Astrocyte (in vitro differentiated cells and primary cell): ENCODE measurements at places on chromosomes 3 and 15. TPM values are rescaled to one million over a fixed set of nuclear protein-coding genes. Genes with fewer than 3 reads are reported as not detected.
A peak's percentile ranks its signal among the peaks of the same experiment; 100 is the strongest.

MCTP2 gene
- 2.6 and 4.5 TPM in 2 replicates for total RNA-seq

GPR62 gene
- total RNA-seq, result not detected in 2 replicates

ZNF621 gene
- 26.6 and 28.9 TPM in 2 replicates for total RNA-seq

TP63 gene
- 0.94 and 1.1 TPM in 2 replicates for total RNA-seq

GOLGA8N gene
- 3.0 and 5.0 TPM in 2 replicates for total RNA-seq

FOXB1 gene
- 0.96 and 1.3 TPM in 2 replicates for total RNA-seq

PLCH1 gene
- total RNA-seq, result 0.65 and 1.2 TPM in 2 replicates

HIGD2B gene
- not detected in 2 replicates for total RNA-seq

PLSCR2 gene
- not detected in 2 replicates for total RNA-seq

EOMES gene
- not detected in 2 replicates for total RNA-seq

GRCh38 chr3:6585360-6585759, 275.6 kb upstream of the GRM7 start:
- DNase-seq, result no peak

- peak; percentile 64 for DNase-seq
Measured at GRCh38 chr15:90839187-90840071, 29.0 kb upstream of the FURIN start.

GRCh38 chr15:24764375-24765171, 89.0 kb downstream of the NPAP1 start:
- DNase-seq, result no peak

DNA sequence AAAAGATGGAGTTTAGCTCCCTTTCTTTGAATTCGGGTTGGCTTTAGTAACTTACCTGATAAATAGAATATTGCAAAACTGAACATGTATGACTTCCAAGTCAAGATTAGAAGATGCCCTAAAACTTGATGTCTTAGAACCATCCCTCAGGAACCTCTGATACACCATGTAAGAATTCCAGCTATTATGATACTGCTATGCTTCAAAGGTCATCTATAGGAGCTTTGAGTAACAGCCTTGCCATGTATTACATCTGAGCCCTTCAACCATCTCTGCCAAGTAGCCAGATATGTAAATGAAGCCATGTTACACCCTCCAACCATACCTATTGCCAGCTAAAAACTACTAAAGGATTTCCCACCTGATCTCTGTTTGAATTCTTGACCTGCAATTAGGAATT, 854.2 kb downstream of the SI start:
- DNase-seq, result no peak

DNA sequence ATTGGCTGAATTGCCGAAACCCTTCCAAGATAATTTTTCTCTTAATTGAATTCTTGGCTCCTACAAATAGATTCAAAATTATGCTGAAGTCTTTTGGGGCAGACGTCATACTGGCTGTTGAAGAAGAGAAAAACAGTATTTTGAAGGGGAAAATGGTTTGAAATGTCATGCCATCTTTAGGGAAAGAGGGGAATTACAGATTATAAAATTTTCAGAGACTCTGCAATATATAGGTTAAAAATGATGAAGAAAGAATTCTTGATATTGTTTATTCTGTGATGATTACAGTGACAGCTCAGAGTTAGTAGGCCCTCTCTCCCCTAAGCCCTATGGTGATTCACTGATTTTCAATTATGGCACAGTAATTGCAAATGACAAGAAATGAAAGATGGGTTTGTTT, 86.1 kb downstream of the CGNL1 start:
- no peak for DNase-seq

GRCh38 chr15:95284933-95285421, 1045.5 kb upstream of the NR2F2 start:
- DNase-seq, result peak; percentile 71

GRCh38 chr3:37290551-37290950, 116.2 kb upstream of the LRRFIP2 start:
- peak; percentile 75 for DNase-seq

DNA sequence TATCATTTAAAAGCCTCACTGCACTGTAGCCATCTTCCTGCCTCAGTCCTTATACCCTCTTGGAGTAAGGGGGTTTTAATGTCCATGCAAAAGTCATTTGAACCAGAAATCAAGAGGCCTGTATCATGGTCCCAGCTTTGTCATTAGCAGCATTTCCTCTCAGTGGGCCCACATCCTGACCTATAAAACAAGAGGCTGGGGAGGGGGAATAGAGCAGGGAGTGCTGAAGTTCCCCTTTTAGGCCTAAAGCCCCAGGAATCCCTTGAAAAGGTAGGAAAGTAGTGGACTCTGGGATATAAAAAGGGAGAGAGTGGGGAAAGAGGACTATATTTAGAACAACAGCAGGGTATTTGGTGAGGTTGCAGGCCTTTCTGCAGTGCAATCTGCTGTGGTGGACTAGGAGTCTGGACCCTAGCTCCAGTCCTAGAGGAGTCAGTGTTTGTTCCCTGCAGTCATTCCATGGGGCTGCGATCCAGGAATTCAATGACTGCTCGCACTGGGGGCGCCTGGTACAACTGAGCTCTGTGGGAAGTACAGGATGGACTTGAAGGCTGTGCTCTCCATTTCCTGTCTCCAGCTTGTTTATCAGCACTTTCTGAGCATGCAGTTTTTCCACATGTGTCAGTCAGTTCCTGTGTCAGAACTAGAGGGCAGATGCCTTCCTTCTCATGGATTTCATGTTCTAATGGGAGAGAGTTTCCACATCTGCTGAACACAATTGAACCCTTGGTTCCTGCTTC, 46.8 kb downstream of the PDHB start:
- DNase-seq, result peak; percentile 83

DNA sequence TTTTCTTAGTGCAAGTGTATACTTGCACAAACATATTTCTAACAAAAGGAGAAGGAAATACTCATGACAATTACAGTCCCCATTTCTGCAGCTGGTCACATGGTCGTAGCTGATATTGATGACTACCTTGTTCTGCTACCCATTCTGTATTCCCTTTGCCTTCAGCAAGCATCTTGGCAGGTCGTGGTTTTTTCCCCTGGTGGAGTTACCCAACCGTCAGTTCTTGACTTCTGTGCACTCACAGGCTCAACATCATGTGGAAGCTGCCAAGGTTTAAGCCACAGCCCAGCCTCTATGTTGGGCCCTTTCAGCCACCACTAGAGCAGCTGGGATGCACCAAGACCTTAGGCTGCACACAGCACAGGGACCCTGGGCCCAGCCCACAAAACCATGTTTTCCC, 56.1 kb downstream of the VGLL3 start:
- DNase-seq, result no peak

DNA sequence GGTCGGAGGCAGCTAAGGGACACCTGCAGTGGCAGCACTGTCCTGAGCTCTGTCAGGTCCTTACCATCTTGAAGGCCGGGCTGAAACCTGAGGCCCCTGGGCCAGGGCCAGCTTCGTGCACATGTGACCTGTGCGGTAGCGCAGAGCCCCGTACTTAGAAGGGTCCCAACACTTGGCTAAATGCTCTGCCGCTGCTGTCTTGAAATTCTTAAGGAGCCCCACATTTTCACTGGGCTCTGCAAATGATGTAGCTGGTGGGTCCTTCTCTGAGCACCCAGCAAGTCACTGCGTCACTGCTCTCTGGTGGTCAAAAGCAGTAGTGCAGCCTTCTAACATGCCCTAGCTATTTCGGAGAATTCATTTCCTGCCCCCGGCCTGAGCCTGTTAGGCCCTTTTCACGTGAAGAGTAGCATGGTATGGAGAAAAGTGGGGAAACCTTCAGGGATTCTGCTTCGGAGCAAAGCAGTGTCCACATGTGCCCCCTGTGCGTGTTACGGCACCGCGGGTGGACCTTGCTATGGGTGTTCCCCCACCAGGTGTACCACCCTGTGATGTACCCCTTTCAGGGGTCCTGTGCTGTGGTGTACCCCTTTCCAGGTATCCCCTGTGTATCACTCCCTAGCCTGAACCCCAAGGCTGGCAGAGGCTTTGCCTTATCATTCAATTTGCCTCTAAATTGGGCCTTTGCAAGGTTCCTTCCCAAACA, 79.7 kb downstream of the TMEM266 start:
- DNase-seq, result peak; percentile 18

DNA sequence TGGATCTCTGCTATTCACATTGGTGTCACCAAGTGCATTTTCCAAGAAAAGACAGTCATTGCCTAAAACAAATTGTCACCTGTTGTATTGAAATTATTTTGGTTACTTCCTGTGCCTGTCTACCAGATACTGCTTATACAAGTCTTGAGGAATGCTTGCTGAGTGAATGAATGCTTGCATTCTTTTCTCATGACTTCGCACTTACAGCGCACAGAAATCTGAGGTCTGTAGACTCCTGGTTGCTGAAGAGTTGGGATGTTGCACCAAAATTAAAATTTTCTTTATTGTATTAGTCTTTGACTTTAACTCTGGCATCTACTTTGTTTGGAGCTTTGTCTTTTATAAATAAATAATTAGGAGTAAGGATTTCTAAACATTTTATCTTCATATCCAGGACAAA, 28.4 kb downstream of the SH3GL3 start:
- DNase-seq, result peak; percentile 63

GRCh38 chr15:74549816-74550215, 8.8 kb downstream of the ARID3B start:
- DNase-seq, result no peak
